ENCODE measurements at places on chromosomes 11 and 22.

- no peak for DNase-seq
These were observed 68.7 kb downstream of the SCN3B start for GRCh38 chr11:123585706-123586105.

DNA sequence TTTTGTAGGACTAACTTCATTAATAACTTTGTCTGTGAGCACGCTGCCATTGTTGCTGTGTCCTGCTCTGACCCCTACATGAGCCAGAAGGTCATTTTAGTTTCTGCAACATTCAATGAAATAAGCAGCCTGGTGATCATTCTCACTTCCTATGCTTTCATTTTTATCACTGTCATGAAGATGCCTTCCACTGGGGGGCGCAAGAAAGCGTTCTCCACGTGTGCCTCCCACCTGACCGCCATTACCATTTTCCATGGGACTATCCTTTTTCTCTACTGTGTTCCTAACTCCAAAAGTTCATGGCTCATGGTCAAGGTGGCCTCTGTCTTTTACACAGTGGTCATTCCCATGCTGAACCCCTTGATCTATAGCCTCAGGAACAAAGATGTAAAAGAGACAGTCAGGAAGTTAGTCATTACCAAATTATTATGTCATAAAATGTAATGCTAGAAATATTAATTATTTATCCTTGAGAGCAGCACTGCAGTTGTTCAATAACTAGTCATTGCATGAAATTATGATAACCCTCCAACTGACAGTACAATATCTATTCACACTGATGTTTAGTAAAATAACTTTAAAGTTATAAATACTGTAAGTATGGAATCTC, 46.4 kb upstream of the OR5D13 start:
- DNase-seq = no peak

GRCh38 chr11:80487952-80488351, 1047.1 kb upstream of the TENM4 start:
- DNase-seq = no peak

GRCh38 chr22:32712644-32713355, 88.7 kb upstream of the TIMP3 start:
- no peak for DNase-seq

- no peak for DNase-seq
These were observed 57.4 kb upstream of the BMAL1 start for GRCh38 chr11:13220148-13220547.

All from pancreas (tissue), 10 donors.